ENCODE measurements at places on chromosomes 4 and X.

DNA sequence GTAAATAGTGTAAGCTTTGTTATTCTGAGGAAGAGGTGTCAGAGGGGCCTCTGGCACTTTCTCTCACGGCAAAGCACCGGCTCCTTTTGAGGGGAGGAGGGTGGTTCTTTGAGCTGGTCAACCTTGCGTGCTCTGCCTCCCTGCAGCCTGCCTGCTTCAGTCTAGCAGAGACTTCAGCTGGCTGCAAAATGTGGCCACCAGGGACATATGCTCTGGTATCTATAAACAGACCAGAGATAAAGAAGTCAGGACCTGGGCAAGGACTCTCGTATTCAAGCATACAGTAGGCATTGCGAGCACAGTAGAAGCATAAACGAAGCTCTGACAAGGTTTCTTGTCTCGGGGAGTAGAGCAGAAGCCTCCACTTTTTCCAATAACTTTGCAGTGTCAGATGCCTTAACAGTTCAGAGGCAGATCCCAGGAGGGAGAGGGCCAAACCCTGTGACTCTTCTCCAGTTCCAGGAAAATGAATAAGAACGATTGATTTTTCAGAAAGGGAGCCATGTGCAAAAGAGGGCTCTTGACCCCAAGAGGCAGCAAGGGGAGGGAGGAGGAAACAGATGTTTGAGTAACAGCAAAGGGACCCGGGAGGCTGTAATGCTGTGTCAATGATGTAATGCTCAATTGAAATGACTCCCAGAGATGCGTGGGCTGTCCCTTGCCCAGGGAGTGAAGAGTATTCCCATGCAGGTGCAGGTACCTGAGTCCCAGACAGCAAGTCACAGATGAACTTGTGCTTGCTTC, 57.9 kb upstream of the TEX13D start:
- no peak for DNase-seq

- DNase-seq: no peak
These were observed 16.0 kb downstream of the PRDM8 start for GRCh38 chr4:80213117-80213815.

DNA sequence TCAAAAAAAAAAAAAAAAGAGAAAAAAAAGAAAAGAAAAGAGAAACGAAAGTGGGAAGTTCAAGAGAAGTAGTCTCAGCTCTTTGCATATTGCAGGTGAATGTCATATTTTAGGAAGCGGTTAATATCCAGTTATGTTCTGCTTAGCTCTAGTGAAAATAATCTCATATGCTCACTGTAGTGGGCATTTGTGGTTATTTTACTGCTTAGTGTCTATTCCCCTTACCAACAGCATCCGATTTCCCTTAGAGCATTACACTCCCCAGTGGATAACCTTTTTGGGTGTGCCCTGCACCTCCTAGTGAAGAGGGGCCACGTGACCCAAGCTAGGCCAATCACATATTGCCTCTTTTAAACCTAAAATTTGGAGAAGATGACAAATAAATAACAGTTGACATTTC, 111.2 kb upstream of the ZNF827 start:
- DNase-seq: no peak

DNA sequence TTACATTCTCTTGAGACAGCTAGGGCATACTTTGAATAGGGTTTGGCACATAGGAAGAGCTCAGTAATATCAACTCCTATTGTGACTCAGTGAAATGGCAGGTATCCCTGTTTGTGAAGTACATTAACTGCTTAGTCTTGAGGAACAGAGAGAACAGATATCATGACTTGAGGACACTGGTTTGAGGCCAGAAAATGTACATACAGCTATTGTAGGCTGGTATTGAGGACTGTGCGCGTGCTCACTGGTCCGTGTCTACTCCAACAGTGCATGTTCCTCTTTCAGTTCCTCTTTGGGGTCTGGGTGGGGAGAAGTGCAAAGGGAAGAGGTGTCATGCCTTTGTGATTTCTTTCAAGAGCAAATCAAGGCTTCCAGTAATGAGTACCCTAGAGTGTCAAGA, 34.6 kb upstream of the TBC1D9 start:
- DNase-seq: no peak

- no peak for DNase-seq
These were observed 30.3 kb downstream of the INPP4B start for GRCh38 chr4:142815834-142816233.

- no peak for DNase-seq
These were observed 29.2 kb downstream of the IGFBP7 start for GRCh38 chr4:57080781-57081650.

- DNase-seq: no peak
These were observed 20.0 kb downstream of the CLCN3 start for GRCh38 chr4:169640261-169640870.

- DNase-seq: no peak
These were observed 17.6 kb downstream of the NFKB1 start for GRCh38 chr4:102518703-102519131.

DNA sequence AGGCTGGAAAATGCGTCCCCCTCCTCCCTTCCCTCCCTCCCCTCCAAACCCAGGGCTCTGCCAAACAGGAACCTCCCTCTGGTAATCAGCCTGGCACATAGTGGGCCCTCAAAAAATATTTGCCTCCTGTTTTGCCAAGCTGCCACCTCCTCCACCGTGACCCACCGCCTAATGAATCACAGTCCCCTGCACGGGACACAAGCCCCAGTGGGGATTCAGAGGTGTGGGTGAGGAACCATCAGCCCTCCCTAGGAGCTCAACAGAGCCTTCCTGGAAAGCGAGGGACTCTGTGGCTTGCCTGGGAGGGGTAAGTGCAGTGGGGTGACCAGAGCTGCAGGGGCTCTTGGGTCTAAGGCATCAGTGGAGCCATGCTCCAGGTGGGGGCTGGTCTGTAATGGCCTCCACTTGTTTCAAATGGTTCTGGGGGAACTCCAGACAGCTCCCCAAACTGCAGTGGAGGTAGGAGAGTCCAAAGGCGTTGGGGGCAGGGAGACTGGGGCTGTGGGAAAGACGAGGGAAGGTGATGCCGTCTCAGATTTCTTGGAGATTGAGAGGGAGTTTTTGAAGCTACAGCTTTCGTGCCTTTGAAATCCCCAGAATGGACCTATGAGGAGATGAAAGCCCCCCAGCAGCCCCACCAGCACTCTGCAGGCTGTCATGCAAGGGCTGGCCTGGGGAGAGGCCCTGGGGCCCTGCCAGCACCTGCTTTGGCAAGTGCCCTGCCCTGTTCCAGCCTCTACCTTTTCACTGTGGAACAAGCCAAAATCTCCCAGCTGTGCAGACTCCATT, 1.0 kb upstream of the PPP2R2C start:
- DNase-seq: peak; percentile 46

DNA sequence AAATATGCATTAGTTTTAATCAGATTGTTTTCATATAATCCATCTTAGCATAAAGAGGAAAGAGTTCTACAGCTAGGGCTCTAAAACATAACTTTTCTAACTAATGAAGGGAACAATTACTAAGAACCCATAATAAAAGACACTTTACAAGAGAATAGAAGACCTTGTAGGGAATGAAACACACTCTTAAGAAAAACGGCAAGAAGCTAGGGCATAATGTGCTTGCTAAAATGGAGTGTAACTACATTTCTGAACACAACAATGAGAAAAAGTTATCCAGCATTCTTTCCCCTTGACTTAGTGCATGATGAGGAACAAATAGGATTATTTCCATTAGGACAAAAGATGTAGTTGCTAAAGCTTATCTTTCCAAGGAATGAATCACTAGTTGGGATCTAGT, 54.6 kb downstream of the ARHGAP6 start:
- DNase-seq: no peak

DNA sequence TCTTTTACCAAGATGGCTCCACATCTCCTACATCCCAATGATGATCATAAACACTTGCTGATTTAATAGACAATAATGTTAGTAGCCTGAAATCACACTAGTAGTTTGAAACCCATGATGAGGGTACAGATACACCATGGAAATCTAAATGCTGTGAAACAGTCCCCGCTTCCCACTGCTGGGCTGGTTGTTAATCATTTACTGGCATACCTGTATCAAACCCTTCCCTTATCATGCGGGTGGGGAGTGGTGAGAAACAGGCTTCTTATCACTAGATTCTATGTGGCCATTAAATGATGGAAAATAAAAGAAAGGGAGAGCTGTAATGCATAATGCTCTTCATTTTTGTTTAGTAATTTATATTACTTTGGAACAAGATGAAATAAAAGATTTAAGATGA, 21.9 kb downstream of the MAOA start:
- no peak for DNase-seq

- DNase-seq: no peak
These were observed 18.9 kb downstream of the FGF13 start for GRCh38 chrX:138692591-138692990.

DNA sequence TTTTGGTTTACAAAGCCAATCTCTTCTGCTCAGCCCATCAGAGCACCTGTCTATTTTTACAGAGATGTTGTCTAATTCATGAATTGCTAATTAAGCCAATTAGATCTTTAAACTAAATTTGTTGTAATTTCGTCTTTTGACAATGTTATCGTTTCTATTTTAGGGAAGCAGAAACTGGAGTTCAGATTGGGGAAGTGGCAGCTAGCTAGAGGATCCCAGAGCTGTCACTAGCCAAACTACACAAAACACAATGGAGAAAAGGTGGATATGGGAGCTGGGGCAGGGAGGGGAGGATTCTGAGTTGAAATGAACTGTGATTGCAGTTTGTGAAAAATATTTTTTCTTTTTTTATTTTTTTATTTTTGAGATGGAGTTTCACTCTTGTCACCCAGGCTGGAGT, 35.8 kb downstream of the CASP3 start:
- no peak for DNase-seq

- no peak for DNase-seq
These were observed 30.8 kb upstream of the PGM2 start for GRCh38 chr4:37795581-37796195.

- DNase-seq: no peak
These were observed 4.8 kb downstream of the FLNA start for GRCh38 chrX:154369449-154370299.

GRCh38 chrX:48761674-48762471, at the start of gene GLOD5:
TSS of gene GLOD5 (plus strand) at chrX:48761747. CDS start at chrX:48761791, 44 bp downstream.
- DNase-seq: peak; percentile 31

DNA sequence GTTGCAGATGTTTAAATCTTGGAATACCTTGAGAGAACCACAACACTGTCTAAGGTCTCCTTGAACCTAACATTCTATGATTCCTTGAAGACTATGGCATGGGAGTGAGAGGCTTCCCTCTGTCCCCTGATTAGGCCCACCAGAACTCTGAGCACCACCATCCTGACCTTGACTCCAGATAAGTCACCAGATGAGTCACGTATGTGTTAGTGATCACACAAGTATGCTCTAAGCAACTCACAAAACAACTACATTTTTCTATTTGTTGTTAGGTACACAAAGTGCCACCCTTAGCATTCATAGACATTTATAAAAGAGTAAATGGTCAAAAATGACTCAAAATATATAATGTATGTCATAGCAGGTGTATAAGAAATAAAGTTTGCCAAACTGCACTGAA, 252.9 kb upstream of the CXXC4 start:
- DNase-seq: no peak

DNA sequence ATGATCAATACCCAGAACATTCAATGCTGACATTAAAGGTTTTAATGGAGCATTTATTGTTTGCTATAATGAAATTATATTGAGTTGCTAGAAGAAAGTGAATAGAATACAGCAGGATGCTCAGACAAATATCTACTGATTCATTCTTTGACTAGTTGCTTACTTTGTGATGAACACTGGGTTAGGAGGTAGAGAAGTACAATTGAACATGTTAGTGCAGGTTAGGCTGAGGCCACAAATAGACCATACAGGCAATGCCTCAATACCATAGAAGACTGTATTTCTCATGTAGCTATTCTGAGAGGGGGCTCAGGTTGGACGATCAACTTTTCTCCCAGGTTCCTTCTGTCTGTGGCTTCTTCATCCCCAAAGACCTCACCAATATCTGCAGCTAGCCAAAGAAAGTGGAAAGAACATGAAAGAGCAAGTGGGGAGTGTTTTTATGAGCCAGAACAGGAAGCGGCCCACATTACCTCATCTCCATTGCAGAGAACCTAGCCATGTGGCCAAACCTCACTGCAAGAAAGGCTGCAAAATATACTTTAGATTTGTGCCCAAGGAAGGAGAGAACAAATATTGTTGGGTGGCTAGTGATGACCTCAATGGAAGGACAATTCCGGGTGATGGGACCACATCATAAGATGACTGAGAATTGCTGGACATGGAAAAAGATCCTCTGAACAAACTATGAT, 180.3 kb upstream of the GATB start:
- DNase-seq: no peak

DNA sequence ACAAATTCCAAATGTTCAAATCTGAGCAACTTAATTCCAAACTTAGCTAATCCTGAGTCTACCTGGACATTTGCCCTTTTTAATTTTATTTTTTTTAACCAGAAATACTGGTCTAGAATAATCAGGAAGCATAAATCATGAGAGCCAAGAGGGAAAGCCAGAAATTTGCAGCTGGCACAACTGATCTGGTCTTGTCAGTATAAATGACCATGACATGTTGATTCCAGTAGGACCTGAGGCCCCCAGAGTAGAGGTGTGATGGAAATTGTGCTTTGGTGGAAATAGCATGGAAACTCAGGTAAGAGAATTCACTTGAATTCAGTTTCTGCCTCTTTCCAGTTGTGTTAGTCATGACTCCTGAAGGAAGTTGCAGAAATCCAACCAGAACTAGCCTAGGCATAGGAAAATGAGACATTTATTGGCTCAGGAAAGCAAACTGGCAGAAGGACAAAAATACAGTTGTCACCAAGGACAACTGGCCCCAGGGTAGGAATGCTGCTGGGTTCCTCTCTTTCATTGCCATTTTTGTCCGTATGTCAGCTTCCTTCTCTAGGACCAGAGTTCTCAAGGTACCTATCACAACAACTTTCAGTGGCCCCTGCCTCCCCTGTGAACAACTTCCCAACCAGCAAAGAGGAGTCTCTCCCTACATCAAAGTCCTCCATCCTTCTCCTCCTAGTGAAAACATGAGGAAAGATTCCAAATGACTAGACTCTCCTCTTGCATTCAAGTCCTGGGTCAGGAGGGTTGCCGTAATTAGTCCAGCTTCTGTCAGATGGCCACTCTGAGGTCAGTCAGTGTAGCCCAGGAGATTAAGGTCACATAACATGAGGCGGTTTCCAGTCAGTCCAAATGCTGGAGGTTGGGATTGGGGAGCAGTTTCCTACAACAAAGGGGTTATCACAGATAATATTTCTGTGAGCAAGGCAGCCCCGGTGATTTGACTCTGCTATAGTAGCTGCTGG, 29.3 kb upstream of the MYOZ2 start:
- DNase-seq: no peak

DNA sequence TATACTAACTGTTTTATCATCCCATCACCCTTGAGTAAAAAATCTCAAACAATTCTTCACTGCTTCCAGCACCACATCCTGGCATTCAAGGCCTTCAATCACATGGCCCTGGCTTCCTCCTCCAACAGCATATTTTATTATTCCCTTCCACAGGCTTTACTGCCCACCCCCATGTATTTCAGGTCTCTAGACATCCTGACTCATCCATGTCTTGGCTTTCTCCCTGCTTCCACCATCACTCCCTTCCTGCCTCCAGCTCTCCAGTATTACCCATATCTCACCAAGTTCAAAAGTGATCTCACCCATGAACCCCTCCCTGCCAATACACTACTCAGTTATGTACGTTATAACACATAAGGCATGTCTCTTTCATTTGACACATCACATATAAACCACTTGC, 34.7 kb upstream of the PLAC1 start:
- no peak for DNase-seq

- no peak for DNase-seq
These were observed 62.0 kb upstream of the CLNK start for GRCh38 chr4:10746371-10747171.

All from H1 (cell line).